ENCODE measurements at places on chromosomes 4 and X. TPM values are rescaled to one million over a fixed set of nuclear protein-coding genes. Genes with fewer than 3 reads are reported as not detected.

The MAGED1 gene
- total RNA-seq: 60.0 TPM

The CHRNA9 gene
- not detected for total RNA-seq

The UGT8 gene
- not detected for total RNA-seq

The PCSK1N gene
- total RNA-seq: not detected

The MTMR8 gene
- 0.35 TPM for total RNA-seq

The SPANXN3 gene
- total RNA-seq: not detected

The OPHN1 gene
- total RNA-seq: 6.9 TPM

The LRIT3 gene
- not detected for total RNA-seq

The ADGRG4 gene
- 0.07 TPM for total RNA-seq

The XAGE1B gene
- total RNA-seq: not detected

- DNase-seq: no peak
Measured at GRCh38 chrX:87924619-87925018, 407.0 kb downstream of the KLHL4 start.

DNA sequence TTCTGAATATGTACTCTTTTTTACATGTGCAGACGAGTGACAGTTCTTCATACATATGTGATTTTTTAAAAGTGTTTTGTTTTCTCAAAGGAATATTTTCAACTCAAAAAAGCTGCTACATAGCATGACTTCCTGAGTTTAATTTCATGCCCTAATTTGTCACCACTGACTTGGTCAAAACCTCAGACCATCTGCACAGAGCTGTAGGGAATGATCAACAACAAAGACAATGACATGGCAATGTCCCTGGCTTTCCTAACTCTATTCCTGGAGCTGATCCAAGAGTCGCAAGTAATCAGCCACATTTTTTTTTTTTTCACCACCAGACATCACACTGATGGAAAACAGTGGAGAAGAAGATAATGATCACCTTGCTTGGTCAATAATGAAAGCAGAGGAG, 97.7 kb downstream of the TMA16 start:
- no peak for DNase-seq

DNA sequence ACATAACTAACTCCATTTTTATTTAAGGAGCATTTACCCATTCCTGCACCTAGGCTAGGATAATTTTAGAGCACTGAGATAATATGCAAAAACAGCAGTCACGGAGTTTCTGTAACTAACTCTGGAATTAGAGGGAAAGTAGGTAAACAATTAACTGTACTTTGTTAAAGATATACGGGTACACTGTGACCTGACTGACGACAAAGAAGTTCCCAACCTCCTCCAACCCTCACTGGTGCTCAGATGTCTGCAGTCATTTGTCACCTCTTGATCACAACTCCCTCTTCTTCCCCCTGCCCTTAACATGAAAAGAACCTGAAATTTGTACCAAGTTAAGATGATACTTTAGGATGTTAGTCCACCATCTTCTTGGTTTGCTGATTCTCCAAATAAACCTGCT, 42.0 kb upstream of the TAPT1 start:
- DNase-seq: no peak

- DNase-seq: no peak
Measured at GRCh38 chr4:123950530-123950929, 553.9 kb downstream of the SPRY1 start.

- DNase-seq: no peak
Measured at GRCh38 chr4:1567808-1568581, 116.1 kb downstream of the FAM53A start.

GRCh38 chrX:65035446-65035770, 59.2 kb upstream of the ZC4H2 start:
- DNase-seq: no peak

DNA sequence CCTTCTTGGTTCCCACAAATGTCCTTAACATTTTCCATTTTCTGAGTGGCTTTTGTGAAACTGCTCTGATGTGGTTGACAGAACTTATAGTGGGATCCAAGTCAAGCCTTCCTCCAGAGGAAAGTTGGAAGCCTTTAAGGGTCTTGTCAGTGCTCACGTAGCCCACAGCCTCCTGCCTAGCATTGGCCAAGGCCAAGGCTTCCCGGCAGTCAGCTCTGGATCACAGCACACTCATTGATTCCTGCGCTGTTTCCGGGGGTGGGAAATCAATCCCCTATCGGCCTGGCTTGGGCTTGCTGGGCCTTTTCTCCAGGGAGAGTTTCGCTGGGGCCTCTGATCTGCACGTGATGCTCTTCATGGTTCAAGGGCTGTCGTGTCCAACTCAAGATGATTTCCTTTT, 76.1 kb downstream of the SLC9A6 start:
- peak; percentile 25 for DNase-seq

GRCh38 chr4:187814737-187815465, 180.7 kb upstream of the ZFP42 start:
- DNase-seq: no peak

- peak; percentile 31 for DNase-seq
Measured at GRCh38 chr4:73998040-73999011, at the start of gene CXCL5. CXCL5 (minus strand) TSS chr4:73998677; CDS start chr4:73998581, 96 bp downstream.

DNA sequence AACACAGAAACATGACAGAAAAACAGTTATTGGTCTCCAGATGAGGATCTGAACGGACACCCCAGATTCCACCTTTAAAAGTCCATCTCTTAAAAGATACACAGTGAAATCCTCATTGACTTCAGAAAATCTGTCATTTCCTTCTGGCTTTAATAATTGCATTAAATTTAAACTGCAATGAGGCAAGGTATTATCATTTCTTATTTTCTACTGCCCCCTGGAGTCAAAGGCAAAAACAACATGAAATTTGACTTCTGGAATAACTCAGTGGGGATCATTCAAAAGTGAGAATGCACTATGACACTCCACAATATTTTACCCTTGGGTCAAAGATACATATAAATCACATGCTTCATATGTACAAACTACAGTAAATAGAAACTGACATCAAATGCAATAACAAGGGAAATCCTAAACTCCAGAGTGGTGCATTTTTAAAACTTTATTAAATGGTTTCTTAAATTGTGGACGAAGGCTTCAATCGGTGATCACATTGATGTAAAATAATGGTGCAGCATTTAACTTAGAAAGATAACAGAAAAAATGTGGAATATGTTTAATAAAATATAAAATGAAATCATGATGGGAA, 56.4 kb upstream of the SPANXN1 start:
- DNase-seq: no peak

DNA sequence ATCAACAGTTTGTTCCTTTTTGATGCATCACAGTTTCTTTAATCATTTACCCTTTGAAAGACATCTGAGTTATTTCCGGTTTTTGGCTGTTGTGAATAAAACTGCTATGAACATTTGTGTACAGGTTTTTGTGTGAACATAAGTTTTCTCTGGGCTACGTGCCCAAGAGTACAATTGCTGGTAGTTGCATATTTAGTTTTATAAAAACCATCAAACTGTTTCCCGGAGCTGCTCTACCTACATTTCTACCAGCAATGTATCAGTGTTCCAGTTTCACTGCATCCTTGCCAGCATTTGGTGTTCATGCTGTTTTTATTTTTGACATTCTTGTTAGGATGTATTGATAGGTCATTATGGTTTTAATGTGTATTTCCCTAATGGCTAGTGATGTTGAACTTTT, 17.3 kb downstream of the KDM6A start:
- no peak for DNase-seq

DNA sequence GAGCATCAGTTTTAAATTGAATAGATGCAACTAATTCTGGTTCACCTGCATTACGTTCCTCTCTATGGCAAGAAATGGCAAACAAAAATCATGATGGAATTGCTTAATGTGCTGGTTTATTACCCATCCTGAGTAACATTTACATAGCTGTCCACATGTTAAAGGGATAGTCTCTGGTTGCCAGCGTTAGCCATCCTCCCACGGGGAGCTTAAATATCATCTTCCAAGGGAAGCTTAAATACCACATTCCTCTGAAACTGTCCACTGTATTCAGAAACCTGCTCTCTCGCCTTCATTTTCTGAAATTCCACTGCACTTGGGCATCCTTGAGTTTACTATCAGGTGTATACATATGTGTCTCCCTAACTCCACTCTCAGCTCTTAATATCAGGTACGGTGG, 586.6 kb downstream of the TLL1 start:
- DNase-seq: no peak

DNA sequence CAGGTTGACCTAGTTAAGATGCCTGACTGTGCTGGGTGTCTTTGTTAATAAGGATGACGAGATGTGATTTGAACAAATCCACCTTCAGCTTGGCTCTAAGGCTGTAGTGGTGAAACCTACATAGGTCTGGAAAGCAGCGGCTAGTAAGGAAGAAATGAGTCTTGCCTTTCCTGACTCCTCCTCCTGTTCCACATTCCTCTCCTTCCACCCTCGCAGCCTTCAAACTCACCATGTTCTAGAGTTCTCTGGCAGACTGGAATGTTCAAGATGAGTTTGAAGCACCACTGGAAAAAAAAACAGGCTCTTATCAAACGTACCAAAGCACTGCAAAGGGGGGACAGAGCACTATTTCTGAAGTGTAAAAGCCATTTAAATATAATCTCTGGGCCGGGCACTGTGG, 395.4 kb downstream of the BMPR1B start:
- DNase-seq: no peak

- no peak for DNase-seq
Measured at GRCh38 chr4:88104902-88105610, 53.4 kb downstream of the ABCG2 start.

DNA sequence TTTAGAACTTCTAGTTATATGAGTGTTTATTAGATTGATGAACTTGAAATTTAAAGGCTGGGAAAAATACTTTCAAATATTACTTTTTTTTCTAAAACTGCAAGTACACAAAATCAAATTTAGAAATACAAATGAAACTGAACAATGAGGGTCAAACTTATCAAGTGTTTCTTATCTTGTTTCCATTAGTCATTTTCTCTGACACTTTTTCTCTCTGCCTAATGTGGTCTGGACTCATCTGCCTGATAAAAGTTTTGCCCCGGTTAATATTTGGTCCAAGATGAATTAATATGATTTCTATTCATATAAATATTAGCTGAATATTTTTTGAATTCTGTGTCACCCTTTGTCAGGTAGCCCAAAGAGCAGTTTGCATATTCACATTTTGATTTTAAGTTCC, 8.7 kb upstream of the HPGDS start:
- no peak for DNase-seq

DNA sequence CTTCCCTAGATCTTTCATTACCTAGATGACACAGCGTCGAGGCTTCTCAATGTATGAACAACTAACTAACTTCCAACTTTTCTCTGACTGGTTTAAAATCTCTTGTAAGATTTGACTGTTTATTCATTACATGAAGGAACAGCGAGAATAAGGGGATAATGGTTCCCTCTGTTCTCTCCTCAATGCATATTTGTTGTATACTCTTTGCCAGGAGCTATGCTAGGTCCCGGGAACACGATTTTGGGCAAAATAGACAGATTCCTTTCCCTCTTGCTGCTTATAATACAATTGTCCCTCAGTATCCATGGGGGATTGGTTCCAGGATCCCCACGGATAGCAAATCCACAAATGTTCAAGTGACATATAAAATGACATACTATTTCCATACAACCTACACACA, 1020.0 kb downstream of the DMD start:
- no peak for DNase-seq

DNA sequence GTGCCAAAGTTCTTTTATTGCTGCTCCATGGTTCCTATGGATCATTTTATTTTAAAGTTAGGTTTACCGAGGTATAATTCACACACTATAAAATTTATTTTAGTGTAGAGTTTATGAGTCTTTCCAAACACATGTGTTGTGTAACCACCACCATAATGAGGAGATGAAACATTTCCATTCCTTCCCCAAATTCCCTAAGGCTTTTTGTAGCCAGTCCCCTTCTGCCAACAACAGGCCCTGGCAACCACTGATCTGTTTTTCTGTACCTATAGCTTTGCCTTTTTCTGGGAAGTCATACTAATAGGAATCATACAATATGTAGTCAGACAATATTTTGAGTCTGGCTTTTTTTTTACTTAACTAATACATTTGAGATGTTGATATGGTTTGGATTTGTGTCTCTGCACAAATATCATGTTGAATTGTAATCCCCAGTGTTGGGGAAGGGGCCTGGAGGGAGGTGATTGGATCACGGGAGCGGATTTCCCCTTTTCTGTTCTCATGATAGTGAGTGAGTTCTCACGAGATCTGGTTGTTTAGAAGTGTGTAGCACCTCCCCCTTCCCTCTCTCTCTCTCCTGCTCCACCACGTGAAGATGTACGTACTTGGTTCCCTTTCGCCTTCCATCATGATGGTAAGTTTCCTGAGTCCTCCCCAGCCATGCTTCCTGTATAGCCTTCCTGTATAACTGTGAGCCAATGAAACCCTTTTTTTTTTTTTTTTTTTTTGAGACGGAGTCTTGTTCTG, 59.6 kb upstream of the DHX15 start:
- DNase-seq: no peak

DNA sequence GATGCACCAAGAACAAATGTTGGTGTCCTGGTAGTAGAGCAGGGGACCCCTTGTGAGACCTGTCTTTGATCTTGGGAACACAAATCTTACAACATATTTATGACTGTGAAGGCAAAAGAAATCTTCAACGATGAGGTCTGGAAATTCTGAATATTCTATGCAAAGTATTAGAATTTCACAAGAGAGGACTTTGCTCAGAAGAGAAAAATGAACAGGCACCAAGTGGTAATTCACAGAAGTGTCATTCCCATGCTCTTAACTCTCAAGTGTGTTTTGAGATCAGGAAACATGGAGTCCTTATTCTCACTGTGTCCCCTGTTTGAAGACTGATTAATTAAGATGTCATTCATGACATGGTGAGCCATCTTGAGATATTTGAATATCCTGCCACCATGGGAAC, 52.5 kb downstream of the COQ2 start:
- DNase-seq: no peak

DNA sequence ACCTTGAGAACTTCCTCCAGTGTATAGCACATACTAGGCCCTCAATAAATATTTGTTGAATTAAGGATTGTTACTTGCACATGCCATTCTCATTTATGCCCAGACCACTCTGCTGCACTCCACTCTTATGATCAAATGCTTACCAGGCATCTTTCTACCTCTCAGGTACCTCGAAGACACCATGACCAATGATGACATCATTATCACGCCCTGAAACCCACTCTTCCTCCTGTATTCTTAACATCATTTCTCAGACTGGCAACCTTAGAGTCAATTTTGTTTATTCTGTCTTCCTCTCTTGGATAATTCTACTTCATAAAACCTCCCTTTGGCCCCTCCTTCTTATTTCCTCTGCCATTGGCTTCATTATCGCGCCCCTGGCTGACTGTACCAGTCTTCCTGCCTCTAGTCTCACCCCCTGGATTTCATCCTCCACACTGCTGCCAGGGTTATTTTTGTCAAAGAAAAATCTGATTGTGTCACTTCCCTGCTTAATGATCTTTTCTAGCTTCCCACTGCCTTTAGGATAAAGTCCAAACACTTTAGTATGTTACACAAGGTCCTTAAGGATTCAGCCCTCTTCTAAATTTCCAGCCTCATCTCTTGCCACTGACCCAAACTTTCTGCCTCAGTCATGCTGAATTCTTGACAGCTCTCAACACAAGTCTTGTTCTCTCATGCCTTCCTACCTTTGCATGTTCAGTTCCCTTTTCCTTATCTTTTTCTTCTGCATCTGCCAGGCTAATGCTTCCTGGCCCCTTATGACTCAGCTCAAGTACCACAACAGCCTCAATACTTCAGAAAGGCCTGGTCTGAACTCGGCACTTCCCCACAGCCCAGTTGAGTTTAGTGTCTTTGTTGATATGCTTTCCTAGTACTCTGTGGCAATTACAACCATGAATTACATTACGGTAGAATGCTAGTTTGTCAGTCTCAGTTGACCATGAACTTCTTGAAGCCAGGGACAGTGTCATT, 45.8 kb downstream of the HDAC8 start:
- no peak for DNase-seq
